ENCODE measurements at places on chromosomes 3 and 15.

DNA sequence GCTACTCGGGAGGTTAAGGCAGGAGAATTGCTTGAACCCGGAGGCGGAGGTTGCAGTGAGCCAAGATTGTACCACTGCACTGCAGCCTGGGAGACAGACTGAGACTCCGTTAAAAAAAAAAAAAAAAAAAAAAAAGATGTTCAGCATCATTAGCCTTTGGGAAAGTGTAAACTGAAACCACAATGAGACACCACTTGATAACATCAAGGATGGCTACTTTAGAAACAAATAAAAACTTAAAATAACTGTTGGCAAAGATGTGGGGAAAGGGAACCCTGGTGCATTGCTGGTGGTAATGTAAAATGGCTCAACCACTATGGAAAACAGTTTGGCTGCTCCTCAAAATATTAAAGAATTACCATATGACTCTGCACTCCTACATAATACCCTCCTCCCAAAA is 1.9 kb downstream of the LEO1 start:
- DNase-seq, result no peak

- no peak for DNase-seq
Measured at GRCh38 chr3:17183951-17184550, 299.3 kb downstream of the PLCL2 start.

DNA sequence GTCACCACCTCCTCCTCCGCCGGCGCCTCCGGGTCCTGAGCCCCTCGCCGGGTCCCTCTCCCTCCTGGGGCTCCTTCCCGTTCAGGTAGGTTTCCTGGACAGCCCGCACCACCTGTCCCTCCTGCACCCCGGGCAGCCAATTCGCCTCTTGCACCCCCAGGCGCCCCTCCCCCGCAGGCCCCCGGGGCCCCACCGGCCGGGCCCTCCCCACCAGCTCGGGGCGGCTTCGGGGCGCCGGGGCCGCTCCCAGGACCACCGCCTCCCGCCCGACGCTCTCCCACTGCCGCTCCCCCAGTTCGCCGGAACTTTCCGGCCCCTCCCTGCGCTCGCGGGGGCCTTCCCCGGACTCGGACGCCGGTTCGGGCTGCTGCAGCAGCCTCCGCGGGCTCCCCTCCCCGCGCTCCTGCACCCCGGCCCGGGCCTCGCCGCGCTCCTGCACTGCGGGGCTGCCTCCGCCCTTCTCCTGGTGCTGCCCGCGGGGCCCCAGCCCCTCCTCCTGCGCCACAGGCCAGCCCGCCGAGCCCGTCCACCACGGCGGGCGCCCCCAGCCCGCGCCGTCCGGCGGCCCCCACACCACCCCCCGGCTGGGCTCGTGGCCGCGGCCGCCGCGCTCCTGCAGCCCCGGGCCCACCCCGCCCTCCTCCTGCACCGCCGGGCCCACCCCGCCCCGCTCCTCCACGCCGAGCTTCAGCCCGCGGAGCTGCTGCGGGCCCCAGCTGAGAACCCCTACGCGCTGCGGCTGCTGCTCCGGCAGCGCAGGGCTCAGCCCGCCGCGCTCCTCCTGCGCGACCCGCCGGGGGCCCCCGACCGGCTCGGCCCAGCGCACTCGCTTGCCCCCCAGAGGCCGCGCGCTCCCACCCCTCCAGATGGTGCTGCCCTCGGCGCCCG is 587 bp upstream of the TNK2 start:
- peak; percentile 49 for DNase-seq

DNA sequence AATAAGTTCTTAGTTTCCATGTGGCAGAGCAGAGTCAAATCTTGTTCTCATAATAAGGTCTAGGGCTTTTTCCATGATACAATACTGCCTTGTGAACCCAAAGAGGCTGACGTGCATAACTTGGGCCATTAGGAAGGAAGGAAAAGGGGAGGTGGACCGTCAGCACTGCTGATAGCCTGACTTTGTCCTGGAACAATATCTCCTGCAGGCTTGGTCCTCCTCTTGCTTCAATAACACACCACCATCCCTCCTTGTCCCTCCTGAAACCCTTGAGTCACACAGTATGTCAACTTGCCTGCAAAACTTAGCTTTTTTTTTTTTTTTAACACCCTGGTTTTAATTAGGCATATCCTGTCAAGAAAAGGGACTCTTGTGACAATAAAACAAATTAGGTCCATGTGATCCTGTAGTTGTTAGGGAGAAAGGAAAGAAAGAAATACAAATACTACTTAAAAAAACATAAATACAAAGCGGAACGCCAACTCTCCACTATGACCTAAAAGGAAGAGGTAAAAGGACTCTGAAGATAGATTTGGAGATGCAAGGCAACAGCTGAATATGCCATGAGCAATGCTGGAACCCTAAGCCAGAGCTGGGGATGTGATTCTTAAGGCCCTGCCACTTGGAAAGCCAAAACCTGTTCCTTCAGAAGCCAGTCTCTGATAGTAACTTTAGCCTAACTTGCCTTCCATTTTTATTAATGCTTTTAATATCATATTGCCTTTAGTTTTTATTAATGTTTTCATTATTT is 67.0 kb downstream of the WWTR1 start:
- DNase-seq, result no peak

GRCh38 chr3:170137986-170138385 is 43.5 kb downstream of the PHC3 start:
- no peak for DNase-seq

GRCh38 chr3:29514912-29515311 is 234.0 kb downstream of the RBMS3 start:
- DNase-seq, result no peak

DNA sequence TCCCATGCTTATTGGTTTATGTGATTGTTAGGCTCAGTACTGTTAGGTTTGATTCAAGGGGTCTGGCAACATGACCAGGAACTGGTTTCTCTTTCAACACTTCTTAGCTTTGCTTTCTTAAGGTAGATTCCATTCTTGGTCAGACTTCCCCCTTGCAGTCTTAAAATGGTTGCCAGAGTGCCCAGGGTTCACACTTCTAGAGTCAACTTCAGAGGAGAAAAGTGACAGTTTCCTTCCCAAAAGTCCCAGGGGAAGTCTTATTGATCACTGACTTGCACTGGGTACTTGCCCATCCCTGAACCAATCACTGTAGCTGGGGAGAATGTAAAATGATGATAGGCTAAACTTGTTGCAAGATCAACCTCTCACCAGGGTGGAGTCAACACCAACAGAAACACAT is 14.1 kb downstream of the MGLL start:
- no peak for DNase-seq

DNA sequence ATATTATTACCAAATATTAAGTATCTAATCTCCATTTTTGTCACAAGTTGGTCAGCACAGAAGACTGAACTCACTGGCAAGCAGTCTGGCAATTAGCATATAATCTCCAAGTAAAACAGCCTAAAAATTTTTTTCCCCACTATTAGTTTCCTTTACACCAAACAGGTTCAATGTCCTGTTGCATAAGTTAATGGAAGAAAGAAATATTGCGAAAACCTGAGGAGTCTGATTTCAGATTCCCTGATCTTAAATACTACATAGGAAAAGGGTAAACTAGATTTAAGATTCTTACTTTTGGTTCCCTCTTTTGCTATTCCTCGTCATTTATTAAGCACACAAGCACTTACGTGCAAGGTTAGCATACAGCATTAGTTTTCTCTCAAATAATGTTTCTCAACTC is 133.2 kb upstream of the PLXND1 start:
- no peak for DNase-seq

- DNase-seq, result no peak
Measured at GRCh38 chr3:42668793-42669217, 15.3 kb downstream of the ZBTB47 start.

GRCh38 chr3:124985349-124985748 is 50.8 kb upstream of the MUC13 start:
- DNase-seq, result no peak

GRCh38 chr3:168002786-168003368 is 92.8 kb downstream of the GOLIM4 start:
- DNase-seq, result no peak

- DNase-seq, result no peak
Measured at GRCh38 chr3:171346019-171346418, 114.2 kb downstream of the TNIK start.

DNA sequence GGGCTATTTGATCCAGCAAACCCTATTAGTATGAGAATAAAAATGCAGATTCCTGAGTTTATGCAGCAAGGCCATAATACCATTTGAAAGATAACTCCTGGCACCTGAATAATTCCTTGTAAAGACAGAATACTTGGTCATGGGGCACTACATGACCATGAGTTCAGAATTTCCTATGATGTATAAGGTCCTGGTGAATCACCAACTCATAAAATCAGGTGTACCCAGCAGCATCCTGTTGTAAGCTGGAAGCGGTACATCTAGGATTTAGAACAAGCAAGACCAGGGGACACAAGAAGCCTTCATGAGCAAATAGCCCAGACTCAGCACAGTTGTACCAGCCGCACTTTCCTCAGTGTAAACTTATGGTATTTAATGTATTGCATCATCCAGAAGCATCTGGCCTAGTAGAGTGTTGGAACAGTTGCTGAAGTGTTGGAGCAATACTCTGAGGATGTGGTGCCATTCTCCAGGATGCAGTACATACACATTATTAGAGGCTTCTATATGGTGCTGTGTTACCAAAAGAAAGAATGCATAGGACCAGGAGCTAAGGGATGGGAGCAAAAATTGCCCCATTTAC is 233.4 kb downstream of the SQOR start:
- DNase-seq, result no peak

DNA sequence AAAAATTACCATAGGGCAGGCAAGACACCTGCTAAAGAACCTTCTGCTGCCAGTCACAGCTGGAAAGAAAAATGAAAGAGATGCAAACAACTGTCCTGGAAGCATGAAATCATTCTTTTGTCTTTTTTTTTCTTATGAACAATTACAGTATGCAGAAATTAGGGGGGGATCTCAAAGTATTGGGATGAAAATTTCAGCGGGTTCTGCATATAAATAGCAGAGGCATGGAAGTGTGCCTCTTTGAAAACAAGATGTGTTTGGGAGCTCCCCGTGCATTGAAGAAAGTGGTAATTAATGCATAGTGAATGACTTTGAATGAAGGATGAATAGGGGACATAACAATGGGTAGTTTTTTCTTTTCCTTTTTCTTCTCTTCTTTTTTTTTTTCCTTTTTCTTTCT is 431.2 kb downstream of the SOX2 start:
- no peak for DNase-seq

- DNase-seq, result no peak
Measured at GRCh38 chr3:50275141-50275995, 3.5 kb upstream of the LSMEM2 start.

GRCh38 chr3:101195951-101196713 is 124.2 kb downstream of the IMPG2 start:
- no peak for DNase-seq

DNA sequence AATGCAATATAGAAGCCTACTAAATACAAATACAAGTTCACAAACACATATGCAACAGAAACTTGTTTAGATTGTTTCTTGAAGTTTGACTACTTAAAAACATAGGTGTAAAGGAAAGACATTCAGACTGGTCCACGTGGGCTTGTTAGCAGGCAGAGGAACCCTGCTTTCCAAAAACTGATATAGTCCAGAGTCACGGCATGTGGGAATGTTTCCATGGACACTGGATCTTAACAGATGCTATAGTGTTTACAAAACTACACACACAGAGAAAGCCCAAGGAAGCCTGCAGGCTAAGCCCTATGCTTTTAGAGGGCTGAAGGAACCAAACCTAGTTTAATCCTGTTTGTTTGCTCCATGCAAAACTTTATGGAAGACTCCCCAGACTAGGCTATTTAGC is 45.2 kb upstream of the LRRC58 start:
- no peak for DNase-seq

DNA sequence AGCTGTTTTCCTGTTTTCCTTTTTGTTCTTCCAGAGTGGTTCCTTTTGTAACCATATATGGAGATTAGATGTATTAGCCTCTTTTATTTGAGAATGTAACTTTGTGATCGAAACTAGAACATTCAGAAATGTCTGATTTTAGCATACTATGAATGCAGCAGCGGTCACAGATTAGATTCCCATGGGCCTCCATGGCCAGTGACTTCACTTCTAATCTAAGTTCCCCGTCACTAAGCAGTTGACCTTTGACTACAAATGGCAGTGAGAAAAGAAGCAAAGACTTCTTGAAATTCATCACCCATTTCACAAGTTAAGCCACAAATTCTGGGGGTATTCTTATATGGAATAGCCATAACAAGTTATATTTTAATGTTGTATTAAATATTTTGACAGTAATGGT is 114.6 kb upstream of the FLNB start:
- DNase-seq, result no peak

- DNase-seq, result no peak
Measured at GRCh38 chr15:40739047-40739446, 16.0 kb downstream of the RMDN3 start.

DNA sequence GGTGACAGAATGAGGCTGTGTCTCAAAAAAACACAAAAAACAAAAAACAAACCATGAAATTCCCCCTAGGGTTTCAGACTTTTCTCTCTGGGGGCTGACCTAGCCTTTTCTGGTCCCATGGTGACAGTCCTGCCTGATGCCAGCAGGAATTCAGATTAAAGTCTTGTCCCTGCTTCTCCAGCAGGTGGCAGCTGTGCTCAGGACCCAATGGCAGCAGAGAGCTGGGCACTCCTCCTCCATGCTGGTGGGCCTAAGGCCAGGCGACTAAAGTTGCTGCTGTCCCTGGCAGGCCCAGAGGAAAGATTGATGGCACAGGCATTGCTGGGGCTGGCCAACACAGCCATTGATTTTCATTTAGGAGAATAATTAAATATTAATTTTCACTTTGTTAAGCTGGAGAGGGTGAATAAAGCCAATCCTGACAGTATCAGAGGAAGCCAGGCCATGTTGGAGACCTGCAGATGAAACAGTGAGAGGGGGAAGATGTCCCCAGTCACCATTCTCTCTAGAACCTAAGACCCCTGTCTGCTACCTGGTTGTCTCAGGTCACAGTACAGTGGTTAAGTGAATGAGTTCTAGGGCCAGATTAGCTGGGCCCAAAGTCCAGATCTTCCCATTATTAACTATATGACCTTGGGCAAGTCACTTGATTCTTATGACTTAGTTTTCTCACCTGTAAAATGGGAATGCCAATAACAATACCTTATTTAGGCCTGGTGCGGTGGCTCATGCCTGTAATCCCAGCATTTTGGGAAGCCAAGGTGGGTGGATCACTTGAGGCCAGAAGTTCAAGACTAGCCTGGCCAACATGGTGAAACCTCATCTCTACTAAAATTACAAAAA is 7.1 kb downstream of the CELF6 start:
- DNase-seq, result peak; percentile 72

Data from activated CD4-positive, alpha-beta T cell treated with anti-CD3 and anti-CD28 coated beads for 48 hours (primary cell).